ENCODE measurements at places on chromosomes 7 and 10. TPM values are rescaled to one million over a fixed set of nuclear protein-coding genes. Genes with fewer than 3 reads are reported as not detected.

Gene FXYD4
- not detected for total RNA-seq

Gene NYAP1
- total RNA-seq, result not detected

DNA sequence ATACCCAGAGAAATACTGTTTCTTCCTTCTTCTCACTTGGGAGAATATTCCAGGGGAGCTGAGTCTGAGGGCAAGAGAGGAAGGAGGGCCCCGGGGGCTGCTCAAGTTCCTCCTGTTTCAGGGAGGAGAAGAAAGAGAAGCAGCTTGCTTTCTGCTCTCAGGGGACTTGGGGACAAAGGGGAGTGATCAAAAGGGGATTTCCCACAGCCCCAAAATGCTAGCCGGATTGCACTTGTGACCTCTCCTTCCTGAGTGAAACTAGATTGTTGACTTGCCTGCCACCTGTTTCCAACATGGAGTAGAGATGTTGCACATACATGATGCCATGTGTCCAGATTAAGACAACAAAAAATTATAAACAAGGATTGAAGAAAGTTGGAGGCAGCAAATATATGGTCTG is 28.7 kb upstream of the PDCD4 start:
- H3K36me3 ChIP-seq, result no peaks in the 10 kb centered on the region
- peaks cover 94% of the 10 kb centered on the region for H3K4me1 ChIP-seq
- no peaks in the 10 kb centered on the region for H3K27me3 ChIP-seq
- peak; percentile 69 for DNase-seq

DNA sequence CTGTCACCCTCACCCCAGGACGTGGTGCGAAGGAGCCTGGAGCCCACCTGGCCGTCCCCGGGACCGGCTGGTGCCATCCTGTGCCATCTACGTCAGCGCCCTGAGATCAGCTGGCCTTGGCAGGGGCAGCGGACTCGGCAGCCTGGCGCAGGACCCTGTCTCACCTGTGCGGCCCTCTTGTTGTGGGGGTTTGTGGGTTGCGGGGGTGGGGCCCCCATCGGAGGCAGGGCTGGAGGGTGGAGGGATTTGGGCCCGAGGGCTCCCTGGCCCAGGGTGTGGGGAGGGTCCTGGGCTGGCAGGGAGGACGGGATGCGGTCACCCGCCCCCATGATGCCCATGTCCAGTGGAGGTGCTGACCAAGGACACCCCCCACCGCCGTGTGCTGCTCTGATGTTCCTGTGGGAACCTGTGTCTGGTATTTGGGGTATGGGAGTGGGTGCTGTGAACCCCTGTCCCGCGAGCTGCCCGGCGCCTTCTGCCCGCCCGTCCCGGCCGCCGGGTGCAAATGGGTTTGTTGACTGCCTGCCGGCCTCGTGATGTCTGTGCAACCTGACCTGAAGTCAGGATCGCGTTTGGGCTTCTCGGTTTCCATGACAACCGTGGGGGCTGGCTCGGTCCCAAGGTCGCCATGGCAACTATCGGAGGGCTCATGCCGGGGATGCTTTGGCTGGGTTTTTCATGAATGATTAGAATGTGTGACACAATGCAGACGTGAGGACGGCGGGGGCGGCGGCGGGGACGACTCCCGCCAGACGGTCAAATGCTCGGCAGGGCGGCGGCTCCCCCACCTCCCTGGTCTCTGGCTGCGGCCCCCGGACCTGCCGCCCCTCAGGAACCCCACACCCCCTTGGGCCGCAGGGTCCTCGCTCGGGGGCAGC is 7.3 kb downstream of the MAFK start:
- H3K36me3 ChIP-seq, result peaks cover 57% of the 10 kb centered on the region
- peak; percentile 81 for DNase-seq
- peaks cover 59% of the 10 kb centered on the region for H3K4me1 ChIP-seq
- peak overlapping the region; percentile 96 for H3K27ac ChIP-seq

DNA sequence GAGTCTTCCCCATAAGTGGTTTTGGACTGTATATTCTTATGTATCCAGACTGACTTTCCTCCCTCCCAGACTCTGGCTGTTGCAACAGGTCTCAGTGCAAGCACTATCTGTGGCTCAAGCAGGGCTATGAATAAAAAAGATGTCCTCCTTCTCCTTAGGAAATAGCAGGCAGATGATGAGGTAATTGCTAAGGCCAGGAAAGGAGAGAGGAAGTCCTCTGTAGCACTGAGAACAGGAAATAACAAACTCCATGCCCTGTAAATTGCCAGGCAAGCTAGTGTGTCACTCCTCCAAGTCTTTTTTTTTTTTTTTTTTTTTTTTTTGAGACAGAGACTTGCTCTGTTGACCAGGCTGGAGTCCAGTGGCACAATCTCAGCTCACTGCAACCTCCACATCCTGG is 900.1 kb downstream of the TYW1 start:
- H3K27me3 ChIP-seq, result no peaks in the 10 kb centered on the region
- no peak overlapping the region for H3K27ac ChIP-seq
- no peak overlapping the region for H3K4me3 ChIP-seq
- no peak for DNase-seq
- no peaks in the 10 kb centered on the region for H3K36me3 ChIP-seq

DNA sequence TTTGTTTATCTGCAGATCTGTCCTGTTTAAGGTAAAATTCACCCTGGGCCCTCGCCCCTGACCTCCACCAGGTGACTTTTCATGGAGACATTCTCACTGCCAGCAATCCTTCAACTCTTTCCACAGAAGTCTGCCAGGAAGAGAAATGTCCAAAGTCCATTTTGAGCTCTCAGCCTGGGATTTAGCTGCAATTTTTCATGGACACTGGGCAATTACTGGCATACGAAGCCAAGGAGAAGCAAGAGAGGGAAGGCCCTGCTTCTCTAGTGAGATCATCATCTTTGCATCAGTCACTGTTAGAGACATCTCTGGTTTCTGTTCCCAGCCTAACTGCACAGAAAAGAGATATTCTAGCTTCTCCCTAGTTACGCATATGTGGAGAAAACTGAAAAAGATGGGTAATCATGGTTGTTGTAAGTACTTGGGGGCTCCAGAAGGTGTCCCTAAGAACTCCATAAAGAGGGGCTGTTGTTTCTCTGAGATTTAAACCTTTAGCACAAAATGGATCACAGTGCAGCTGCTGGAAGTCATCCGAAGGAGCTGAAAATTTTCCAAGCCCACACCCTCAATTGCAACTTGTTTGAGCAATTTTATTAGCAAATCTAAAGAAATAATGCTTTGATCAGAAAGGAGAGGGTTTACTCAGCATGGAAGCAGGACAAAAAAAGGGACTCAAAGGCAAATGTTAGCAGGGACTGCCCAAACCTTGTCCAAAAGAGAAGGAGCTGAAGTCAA is 168.9 kb downstream of the SNX10 start:
- no peak overlapping the region for H3K4me3 ChIP-seq
- no peak overlapping the region for H3K27ac ChIP-seq
- no peaks in the 10 kb centered on the region for H3K4me1 ChIP-seq
- DNase-seq, result peak; percentile 75

GRCh38 chr7:111863269-111863668 is 301.0 kb upstream of the IMMP2L start:
- H3K4me1 ChIP-seq, result no peaks in the 10 kb centered on the region
- H3K27ac ChIP-seq, result no peak overlapping the region
- no peaks in the 10 kb centered on the region for H3K27me3 ChIP-seq
- H3K36me3 ChIP-seq, result peaks cover 16% of the 10 kb centered on the region
- no peak for DNase-seq
- H3K4me3 ChIP-seq, result no peak overlapping the region

GRCh38 chr7:10584886-10585285 is 388.8 kb upstream of the PHF14 start:
- DNase-seq, result no peak
- H3K4me3 ChIP-seq, result no peak overlapping the region
- H3K36me3 ChIP-seq, result no peaks in the 10 kb centered on the region
- no peaks in the 10 kb centered on the region for H3K27me3 ChIP-seq

Measured in stomach (tissue), 19 donors.